ENCODE measurements at places on chromosomes 5 and 9.

DNA sequence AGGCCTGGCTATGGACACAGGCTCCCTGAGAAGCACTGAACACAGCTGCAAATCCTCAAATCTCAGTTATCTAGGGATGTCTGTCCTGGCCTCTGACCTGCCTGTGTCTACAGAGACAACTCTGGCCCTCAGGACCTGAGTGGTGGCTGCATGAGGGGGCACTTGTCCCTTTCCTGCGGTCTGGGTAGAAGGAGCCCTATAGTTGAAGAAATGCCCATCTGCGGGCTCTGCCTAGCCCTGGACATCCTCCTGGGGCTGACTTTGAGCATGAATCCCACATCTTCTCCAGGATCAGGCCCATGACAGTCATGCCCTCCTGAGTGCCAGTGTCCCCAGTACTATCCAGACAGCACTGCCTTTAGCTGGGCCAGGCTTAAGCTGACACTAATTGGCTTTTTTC lies 10.0 kb downstream of the DNAJB5 start:
- no peak for DNase-seq

- no peak for DNase-seq
These were observed 157.9 kb upstream of the PANK3 start for GRCh38 chr5:168737066-168737465.

- no peak for DNase-seq
These were observed 1.8 kb upstream of the RNF44 start for GRCh38 chr5:176538989-176539384.

DNA sequence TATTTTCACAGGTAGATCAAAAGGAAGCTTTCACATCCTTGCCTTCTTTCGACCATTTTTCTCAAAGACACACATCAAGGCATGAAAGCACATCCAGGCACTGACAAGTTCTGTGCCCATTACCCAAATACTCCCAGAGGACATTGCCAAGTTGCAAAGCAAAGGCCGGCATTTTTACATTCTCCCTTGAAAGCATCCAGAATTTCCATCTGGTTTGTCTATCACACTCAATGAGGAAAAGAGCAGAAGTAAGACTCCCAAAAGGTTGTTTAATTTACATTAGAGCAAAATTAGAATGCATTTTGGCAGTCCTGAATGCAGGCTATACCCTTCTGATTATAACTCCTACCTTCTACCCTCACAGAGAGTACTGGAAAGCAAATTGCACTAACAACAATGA lies 160.5 kb downstream of the EPB41L4A start:
- DNase-seq = no peak

GRCh38 chr9:35566417-35566816 lies 38.6 kb upstream of the TESK1 start:
- DNase-seq = no peak

DNA sequence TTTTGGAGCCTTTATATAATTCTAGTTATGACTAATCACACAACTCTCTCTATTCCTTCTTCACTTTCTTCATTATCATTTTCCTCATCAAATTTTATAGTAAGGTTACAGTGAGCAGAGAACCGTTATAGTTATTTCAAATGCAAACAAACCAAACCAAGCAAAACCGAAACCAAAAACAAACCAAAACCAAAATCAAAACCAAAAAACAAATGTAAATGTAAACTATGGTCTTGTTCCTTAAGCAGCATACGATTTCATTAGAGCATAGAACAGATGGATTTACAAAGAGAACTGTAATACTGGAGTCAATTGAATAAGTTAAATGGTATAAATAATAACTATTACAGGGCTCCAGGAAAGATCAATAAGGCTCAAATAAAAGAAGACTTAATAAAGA lies 447.1 kb downstream of the LRRC70 start:
- no peak for DNase-seq

- DNase-seq = no peak
These were observed 186.1 kb downstream of the SNCAIP start for GRCh38 chr5:122498163-122498562.

DNA sequence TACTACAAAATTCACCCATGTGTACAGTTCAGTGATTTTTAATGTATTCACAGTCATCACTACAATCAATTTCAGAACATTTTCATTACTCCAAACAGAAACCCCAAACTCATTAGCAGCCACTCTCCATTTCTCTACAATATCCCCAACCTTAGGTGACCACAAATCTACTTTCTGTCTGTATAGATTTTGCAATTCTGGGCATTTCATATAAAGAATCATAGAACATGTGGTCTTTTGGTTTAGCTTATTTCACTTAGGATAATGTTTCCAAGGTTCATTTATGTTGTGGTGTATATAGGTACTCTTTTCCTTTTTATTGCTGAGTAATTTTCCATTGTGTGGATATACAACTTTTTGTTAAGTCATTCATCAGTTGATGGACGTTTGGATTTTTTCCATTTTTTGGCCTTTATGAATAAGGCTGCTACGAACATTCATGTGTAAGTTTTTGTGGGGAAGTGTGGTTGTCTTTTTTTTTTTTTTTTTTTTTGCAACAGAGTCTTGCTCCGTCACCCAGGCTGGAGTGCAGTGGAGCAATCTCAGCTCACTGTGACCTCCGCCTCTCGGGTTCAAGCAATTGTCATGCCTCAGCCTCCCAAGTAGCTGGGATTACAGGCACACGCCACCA lies 54.5 kb downstream of the DOCK8 start:
- DNase-seq = no peak

- DNase-seq = no peak
These were observed 51.7 kb upstream of the SLC27A6 start for GRCh38 chr5:128913551-128913950.

DNA sequence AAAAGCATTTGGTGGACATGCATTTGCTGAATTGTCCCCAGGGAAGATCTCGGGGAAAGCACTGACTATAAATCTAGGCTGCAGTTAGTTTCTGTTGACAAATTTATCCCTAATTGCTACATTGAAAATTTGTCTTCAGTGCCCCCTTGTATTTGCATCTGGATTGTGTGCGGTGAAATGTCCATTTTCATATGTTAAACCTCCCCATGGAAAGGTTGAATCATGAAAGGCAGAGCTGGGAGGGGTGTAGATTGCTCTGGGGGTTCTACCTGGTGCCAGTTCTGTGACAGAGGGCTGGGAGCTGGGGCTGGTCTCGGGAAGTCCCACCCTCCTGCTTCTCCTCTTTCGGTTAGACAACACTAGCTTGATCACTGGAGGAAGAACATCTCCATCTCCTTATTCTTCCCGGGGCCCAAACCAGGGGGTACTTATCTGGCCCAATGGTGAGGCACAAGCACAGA lies 101.9 kb downstream of the GADD45G start:
- no peak for DNase-seq

- no peak for DNase-seq
These were observed 44.6 kb downstream of the CXXC5 start for GRCh38 chr5:139692679-139693308.

DNA sequence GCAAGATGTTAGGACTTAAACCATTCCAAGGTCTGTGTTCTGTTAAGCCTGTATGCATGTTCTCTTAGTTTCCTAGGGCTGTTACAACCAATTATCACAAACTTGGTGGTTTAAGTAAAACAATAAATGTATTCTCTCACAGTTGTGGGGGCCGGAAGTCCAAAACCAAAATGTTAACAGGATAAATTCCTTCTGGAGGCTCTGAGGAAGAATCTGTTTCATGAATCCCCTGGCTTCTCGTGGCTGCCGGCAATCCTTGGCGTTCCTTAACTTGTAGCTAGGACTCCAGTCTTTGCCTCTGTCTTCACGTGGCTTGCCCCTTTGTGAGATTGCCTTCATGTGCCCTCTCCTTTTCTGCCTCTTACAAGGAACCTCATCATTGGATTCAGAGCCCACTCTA lies 30.4 kb downstream of the FEM1C start:
- DNase-seq = no peak

DNA sequence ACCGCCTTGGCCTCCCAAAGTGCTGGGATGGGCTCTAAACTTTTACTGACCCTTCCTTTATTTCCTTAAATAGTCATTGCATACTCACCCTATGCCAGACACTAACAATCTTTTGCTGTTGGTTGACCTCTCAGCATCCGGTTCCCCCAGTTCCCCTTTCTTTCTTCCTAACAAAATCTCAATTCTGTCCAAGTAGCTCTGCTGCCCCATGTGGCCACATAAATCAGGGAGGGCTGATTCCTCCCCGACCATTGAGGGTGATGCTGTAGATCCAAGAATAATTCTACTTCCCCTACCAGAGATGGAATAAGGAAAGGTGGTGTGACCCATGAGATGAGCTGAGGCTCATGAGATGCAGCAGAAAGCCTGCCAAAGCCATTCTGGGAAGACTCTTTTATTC lies 315.3 kb upstream of the MSX2 start:
- no peak for DNase-seq

DNA sequence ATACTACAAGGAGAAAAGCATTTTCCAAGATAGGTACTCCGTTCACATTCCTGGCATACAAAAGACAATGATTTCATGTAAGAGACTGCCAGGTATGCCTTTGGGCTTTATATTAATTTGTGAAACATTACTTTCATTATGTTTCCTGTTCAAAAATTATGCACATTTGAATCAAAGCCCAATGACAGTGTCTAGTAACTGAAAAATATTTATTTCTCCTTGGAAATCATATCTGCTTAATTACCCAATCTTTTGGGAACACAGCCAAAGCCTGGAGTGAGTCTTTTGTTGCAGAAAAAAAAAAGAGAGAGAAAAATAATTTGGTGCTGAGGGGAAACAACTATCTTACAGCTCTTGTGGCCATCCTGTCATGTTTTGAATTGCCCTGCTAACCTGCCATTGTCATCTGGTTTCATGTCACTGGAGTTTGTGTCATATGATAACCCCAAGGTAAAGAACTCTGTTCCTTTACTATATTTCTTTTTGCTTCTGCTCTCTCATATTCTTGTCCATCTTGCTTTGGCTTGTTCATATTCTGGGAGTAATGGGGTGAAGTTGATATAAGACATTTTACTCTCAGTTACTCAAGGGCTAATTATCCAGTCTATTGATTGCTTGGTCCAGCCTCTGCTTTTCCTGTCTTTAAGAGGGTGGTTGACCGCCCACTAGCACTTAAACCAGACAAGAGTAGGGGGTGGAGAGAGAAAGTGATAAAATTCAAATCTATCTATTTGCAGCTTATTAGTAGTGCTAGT lies 238.3 kb upstream of the NUDT12 start:
- no peak for DNase-seq

DNA sequence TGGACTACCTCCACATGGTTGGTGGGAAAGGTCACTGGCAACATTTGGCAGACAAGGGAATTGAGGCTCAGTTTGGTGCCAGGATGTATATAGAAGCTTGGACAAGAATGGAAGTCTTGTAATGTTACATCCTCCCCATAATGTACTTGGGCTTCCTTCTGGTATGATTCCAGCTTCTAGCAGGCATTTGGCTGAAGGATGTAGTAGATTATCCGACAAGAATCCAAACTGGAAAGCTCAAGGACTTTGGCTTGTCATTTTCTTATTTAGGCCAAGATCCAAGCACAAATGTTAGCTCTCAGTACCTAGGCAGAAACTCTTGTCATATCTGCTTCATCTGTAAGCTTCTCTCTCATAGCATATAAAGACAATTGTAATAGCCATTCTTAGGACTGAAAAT lies 209.1 kb downstream of the MAPKAP1 start:
- DNase-seq = no peak

DNA sequence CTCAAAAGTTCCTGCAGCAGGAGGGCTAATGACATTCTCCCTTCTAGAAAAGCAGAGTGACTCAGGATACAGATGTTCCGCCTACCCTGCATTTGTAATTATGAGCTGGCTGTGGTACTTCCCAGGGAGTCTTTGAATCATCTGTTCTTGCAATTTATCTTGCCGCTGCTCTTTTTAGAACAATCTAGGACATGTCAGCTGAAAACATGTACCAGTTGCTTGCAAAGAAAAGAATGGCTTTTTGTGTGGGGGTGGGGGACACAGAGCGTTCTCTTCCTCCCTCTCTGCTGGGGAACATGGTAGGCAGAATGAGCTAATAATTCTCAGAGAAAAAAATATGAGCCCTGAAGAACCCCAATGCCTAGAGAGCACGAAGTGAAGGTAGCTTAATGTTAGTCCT lies 51.7 kb upstream of the TUT7 start:
- no peak for DNase-seq

- no peak for DNase-seq
These were observed 570.7 kb downstream of the CAAP1 start for GRCh38 chr9:26321935-26322334.

DNA sequence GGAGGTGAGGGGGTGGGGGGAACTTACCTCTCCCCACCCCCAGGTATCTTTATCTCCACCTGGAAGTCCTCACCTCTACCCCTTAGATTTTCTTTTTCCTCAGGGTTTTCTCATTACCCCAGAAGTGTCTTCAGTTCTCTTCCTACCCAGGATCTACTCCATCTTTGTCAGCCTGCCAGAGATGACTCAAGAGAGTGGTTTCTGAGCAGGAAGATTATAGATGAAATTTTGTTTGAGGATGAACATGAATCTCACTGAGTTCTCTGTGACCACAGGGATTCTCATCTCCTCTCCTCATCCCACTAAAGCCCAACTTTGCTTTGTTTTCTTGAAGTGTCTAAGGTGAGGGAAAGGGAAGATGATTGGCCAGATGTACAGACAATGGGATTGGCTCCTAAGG lies 5.2 kb upstream of the HINT2 start:
- no peak for DNase-seq

GRCh38 chr5:54180630-54181031 lies 129.7 kb downstream of the ARL15 start:
- DNase-seq = no peak

- DNase-seq = no peak
These were observed 53.8 kb downstream of the MFAP3 start for GRCh38 chr5:154092356-154093141.

DNA sequence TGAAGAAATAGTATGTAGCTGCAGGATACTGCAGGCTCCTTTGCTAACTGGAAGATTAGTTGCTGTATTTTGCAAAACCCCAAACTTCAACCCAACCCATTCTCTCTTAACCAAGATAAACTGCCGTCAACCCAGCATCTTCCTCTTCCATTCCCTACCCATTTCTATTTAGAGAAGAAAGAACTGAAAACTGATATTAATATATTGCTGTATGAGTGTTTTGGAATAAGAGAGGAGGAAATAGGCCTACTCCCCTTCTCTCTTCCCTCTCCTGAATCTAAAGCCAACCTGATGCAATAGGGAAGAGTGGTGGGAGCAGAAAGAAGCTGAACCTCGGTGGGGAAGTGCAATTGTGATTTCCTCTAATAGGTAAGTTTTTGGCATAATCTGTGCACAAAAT lies 83.7 kb downstream of the TMEM215 start:
- DNase-seq = no peak

- DNase-seq = no peak
These were observed 20.1 kb upstream of the KIF4B start for GRCh38 chr5:154993461-154993860.

- DNase-seq = no peak
These were observed 94.2 kb downstream of the TLE4 start for GRCh38 chr9:79665931-79666330.

GRCh38 chr5:160442824-160443431 lies 21.3 kb downstream of the PTTG1 start:
- DNase-seq = no peak

- no peak for DNase-seq
These were observed 8.0 kb downstream of the SRFBP1 start for GRCh38 chr5:121969660-121970295.

- no peak for DNase-seq
These were observed 148.4 kb upstream of the CLINT1 start for GRCh38 chr5:158007336-158007735.
